ENCODE measurements at places on chromosomes 11 and 22.

- DNase-seq: peak; percentile 12
Measured at GRCh38 chr11:133082841-133083488, 449.3 kb downstream of the OPCML start.

DNA sequence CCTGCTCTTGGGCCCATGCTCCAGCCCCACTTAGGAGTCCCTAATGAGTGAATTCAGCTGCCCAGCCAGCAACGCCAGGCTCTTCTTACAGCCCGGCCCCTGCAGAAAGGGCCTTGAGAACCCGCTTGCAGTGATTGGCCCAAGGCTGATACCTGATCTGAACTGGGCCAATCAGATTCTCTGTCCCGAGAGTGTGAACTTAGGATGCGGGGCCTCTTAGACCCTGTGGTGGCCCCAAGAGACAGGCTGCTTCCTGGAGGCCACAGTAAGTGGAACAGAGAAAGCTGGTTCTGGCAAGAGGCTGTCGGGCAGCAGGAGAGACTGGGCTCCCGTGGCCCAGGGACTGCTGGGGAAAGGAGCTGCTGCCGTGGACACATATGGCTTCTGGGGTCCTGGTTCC lies 11.5 kb downstream of the VSTM5 start:
- no peak for DNase-seq

- DNase-seq: no peak
Measured at GRCh38 chr11:10096987-10097386, 197.0 kb downstream of the SBF2 start.

GRCh38 chr11:69888483-69889181 lies 69.4 kb upstream of the FGF3 start:
- DNase-seq: peak; percentile 55

GRCh38 chr11:118806400-118806799 lies 15.4 kb upstream of the DDX6 start:
- DNase-seq: no peak

- DNase-seq: no peak
Measured at GRCh38 chr11:87466223-87466622, 428.5 kb downstream of the TMEM135 start.

DNA sequence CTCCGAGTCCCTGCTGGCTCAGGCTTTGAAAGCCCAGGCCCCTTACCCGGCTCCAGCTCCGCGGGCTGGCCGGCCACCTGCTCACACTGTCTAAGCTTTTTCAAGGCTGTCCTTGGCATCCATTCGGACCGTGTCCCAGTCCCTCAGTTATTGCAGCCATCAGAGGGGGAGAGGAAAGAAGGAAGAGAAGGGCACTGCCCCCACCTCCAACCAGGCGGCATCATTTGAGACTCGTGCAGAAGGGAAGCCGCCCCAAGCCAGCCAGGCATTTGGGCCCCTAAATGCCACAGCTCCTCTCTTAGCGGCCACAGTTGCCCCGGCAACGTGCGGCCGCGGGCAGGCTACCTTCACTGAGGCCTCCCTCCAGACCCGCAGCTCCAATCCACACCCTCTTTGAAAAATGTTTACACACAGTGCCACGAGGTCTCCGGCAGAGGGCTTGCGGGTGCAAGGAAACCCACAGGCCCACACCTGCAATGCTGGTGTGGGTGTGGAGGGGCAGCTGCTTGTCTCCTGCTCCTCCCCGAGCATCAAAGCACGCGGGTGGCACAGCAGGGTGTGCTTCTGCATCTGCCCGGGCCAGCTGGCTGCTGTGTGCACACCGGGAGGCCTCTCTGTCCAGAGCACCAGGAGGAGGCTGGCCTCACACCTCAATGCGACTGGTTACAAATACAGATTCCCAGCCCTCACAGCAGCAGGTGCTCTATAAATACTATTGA lies 124.4 kb downstream of the CTTN start:
- DNase-seq: no peak

DNA sequence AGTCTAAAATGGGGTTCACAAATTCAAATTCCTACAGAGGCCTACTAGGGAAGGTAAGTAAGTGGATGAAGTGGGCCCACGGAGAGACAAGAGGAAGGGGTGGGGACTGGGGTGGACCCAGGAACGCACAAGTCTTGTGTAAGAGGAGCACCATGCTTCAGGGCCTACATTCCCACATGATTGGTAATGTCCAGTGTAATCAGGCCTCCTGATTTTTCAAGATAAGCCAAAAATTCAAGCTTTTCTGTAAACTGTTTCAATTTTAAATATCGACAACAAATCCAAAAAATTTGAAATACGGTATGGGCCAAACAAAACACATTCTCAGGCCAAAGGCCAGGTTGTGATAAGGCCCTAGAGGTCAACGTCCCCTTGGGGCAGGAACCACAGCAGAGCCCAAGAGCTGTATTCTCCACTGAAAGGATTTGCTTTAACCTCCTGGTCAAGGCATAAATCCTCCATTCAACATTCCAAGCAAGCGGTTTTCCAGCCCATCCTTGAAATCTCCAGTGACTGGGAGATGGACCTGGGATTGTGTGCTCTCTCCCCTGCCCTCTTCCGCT lies 116.4 kb downstream of the TRIM29 start:
- DNase-seq: no peak

GRCh38 chr11:117614728-117615127 lies 182.3 kb downstream of the DSCAML1 start:
- no peak for DNase-seq

GRCh38 chr11:95065336-95065735 lies 1.4 kb upstream of the SRSF8 start:
- no peak for DNase-seq

- no peak for DNase-seq
Measured at GRCh38 chr11:68461575-68461917, 994 bp downstream of the PPP6R3 start.
